Epithelial cell of umbilical artery (primary cell): ENCODE measurements at places on chromosomes 5 and 9. TPM values are rescaled to one million over a fixed set of nuclear protein-coding genes. Genes with fewer than 3 reads are reported as not detected.

Gene FLT4
- 14.7 and 28.6 TPM in 2 replicates for total RNA-seq

Gene FRMD3
- 0.76 and 5.8 TPM in 2 replicates for total RNA-seq

Gene IL13
- total RNA-seq: not detected in 2 replicates

Gene SOX30
- not detected in 2 replicates for total RNA-seq

Gene CBY3
- total RNA-seq: not detected in 2 replicates

Gene C9orf50
- total RNA-seq: not detected in 2 replicates

Gene TUBB4B
- total RNA-seq: 222 and 249 TPM in 2 replicates

Gene NR4A3
- under 0.01 TPM in 2 replicates for total RNA-seq

Gene WNT8A
- total RNA-seq: not detected in 2 replicates

Gene GDNF
- not detected in 2 replicates for total RNA-seq

Gene CARD19
- total RNA-seq: 52.7 and 120 TPM in 2 replicates

Gene CDH18
- total RNA-seq: 0.61 and 0.65 TPM in 2 replicates

Gene GPRIN1
- 5.2 and 6.5 TPM in 2 replicates for total RNA-seq

Gene RNF180
- total RNA-seq: 4.2 and 4.6 TPM in 2 replicates

Gene TTC16
- not detected in 2 replicates for total RNA-seq

Gene PCDHGA12
- 5.2 and 5.9 TPM in 2 replicates for total RNA-seq

Gene CDC42SE2
- total RNA-seq: 39.0 and 41.3 TPM in 2 replicates

Gene MZB1
- 0.32 and 0.46 TPM in 2 replicates for total RNA-seq

Gene WDR38
- not detected in 2 replicates for total RNA-seq

Gene C5orf22
- 16.9 and 18.5 TPM in 2 replicates for total RNA-seq

Gene SPINK7
- total RNA-seq: not detected in 2 replicates

Gene FOXD4L3
- not detected in 2 replicates for total RNA-seq

Gene ZNG1F
- total RNA-seq: 5.8 and 6.5 TPM in 2 replicates

Gene STPG3
- total RNA-seq: not detected in 2 replicates

Gene ZBTB26
- total RNA-seq: 2.9 and 3.6 TPM in 2 replicates

Gene LOX
- 35.4 and 48.8 TPM in 2 replicates for total RNA-seq

Gene NUTM2F
- not detected in 2 replicates for total RNA-seq

Gene SCGB3A2
- not detected in 2 replicates for total RNA-seq

Gene GRXCR2
- not detected in 2 replicates for total RNA-seq

Gene GDA
- not detected in 2 replicates for total RNA-seq

Gene LHX3
- not detected in 2 replicates for total RNA-seq

Gene RFX3
- total RNA-seq: 2.9 and 5.3 TPM in 2 replicates

Gene NTMT1
- 33.4 and 35.1 TPM in 2 replicates for total RNA-seq

Gene HSD17B3
- not detected in 2 replicates for total RNA-seq

Gene SHB
- total RNA-seq: 10.4 and 16.3 TPM in 2 replicates

Gene OR1J2
- not detected in 2 replicates for total RNA-seq

Gene CRB2
- not detected in 2 replicates for total RNA-seq

Gene C5orf46
- 1.1 TPM in 1 of 2 replicates, not detected in the other for total RNA-seq

Gene SH3GL2
- total RNA-seq: 0.32 TPM in 1 of 2 replicates, not detected in the other

Gene HRH2
- total RNA-seq: not detected in 2 replicates

Gene PCDHA9
- under 0.01 and 0.15 TPM in 2 replicates for total RNA-seq

Gene ECM2
- total RNA-seq: 0.32 TPM in 1 of 2 replicates, not detected in the other

Gene SYNPO
- total RNA-seq: 6.2 and 10.2 TPM in 2 replicates

Gene BDP1
- 22.1 and 27.7 TPM in 2 replicates for total RNA-seq

Gene DRD1
- not detected in 2 replicates for total RNA-seq

Gene DHFR
- 23.7 and 39.7 TPM in 2 replicates for total RNA-seq

Gene IRGM
- not detected in 2 replicates for total RNA-seq

Gene TRIM14
- total RNA-seq: 3.6 and 15.7 TPM in 2 replicates

Gene SOHLH1
- not detected in 2 replicates for total RNA-seq

Gene EPB41L4A
- 8.8 and 12.0 TPM in 2 replicates for total RNA-seq

Gene C5orf58
- not detected in 2 replicates for total RNA-seq

Gene OBP2B
- not detected in 2 replicates for total RNA-seq

Gene SPATA31D4
- not detected in 2 replicates for total RNA-seq

Gene GNE
- 14.3 and 20.1 TPM in 2 replicates for total RNA-seq

Gene OR1L6
- not detected in 2 replicates for total RNA-seq

Gene MRPS27
- total RNA-seq: 87.7 and 90.7 TPM in 2 replicates

Gene MLLT3
- total RNA-seq: 14.9 and 17.8 TPM in 2 replicates
